ENCODE measurements at places on chromosomes 4 and X.
A peak's percentile ranks its signal among the peaks of the same experiment; 100 is the strongest.

GRCh38 chr4:10983268-10983667 lies 298.7 kb upstream of the CLNK start:
- peak; percentile 52 for DNase-seq

DNA sequence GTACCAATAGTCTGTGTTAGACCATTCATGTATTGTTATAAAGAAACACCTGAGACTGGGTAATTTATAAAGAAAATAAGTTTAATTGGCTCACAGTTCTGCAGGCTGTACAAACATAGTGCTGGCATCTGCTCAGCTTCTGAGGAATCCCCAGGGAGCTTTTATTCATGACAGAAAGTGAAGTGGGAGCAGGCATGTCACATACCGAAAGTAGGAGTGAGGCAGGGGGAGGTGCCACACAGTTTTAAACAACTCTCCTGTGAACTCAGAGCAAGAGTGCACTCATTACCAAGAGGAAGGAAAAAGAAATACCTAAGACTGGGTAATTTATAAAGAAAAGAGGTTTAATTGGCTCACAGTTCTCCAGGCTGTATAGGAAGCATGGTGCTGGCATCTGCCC lies 591.2 kb downstream of the PPP4R3C start:
- DNase-seq = no peak

DNA sequence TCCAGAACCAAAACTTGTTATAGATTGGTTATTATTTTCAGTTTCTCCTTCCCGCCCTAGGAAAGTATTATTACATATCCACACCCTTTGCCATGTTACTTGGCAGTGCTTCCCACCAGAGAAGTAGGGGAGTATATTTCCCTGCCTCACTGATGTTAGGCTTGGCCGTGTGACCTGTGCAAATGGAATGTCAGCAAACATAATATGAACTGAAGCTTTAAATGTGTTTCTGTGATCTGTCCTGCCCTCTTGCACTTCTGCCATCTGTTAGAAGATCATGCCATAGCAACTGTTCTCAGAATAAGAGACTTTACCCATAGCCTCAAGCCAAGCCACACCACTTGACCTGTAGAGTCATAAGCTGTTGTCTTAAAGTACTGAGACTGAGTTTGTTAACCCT lies 36.7 kb upstream of the NEUROG2 start:
- DNase-seq = no peak

- DNase-seq = peak; percentile 67
Observed at GRCh38 chrX:78327370-78328086, at the start of gene CYSLTR1. TSS of gene CYSLTR1 (minus strand) at chrX:78327611. CDS start at chrX:78273746, 53,865 bp downstream.

DNA sequence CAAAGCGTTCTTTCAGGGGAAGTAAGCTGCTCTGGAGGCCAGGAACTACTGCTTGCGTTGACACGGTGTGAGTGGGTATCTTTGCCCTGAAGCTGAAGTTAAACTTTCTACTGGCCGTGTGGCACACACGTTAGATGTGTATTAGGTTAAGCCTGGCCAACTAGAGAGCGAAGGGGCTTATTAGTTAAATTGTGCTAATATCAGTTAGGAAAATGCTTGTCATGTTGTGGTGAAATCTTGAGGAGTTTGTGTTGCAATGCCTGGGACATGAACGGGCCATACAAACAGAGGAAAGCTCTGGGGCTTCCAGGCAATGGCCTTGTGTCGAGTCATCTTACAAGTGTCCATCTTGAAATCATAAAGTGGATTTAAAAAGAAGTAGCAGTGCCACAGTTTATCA lies 62.6 kb downstream of the NSUN7 start:
- no peak for DNase-seq

GRCh38 chrX:136209016-136209738 lies 42.0 kb downstream of the MAP7D3 start:
- DNase-seq = peak; percentile 40

- no peak for DNase-seq
Observed at GRCh38 chr4:8695237-8696219, 103.0 kb downstream of the CPZ start.

DNA sequence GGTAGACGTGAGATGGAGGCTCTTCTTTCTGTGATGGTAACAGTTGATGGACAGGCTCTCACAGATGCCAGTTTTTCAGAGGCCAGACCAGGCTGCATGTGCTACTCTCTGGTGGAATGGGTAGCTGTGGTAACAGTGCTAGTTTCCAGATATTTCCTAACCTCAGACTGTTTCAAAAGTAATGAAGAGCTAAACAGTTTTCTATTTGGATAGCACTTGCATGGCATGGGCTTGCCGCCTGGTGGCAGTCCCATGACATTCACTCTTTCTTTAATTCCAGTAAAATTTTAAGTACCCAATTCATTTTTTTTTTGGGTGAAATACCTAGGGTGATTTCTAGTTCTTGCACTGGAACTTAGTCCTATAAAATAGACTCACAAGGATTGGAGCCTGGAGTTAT lies 220.2 kb upstream of the MAD2L1 start:
- DNase-seq = no peak

GRCh38 chr4:63211776-63212479 lies 1197.3 kb downstream of the TECRL start:
- no peak for DNase-seq

GRCh38 chr4:10569491-10569890 lies 112.3 kb upstream of the ZNF518B start:
- no peak for DNase-seq

- no peak for DNase-seq
Observed at GRCh38 chr4:112895811-112896608, 153.4 kb upstream of the ANK2 start.

- DNase-seq = no peak
Observed at GRCh38 chr4:120855307-120856001, 67.1 kb downstream of the PRDM5 start.

- DNase-seq = no peak
Observed at GRCh38 chr4:23741681-23742191, 148.1 kb downstream of the PPARGC1A start.

- no peak for DNase-seq
Observed at GRCh38 chrX:38170556-38170955, 50.1 kb downstream of the SRPX start.

DNA sequence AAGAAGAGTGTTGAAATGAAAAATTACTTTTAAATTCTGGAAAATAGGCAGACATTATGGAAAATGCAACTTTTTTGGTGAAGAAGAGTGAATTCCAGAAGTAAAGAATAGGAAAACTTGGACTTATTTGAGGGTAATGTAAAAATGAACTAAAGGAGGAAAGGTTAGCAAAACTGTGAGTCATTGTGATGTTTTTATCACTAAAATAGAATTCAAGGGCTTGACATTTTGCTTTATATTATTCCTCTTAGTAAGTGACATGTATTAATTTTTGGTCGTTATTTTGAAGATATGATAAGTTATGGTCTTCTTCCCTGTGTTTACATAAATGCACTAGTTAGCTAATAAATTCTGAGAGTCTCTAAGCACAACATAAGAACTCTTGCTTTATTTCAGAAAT lies 390.9 kb downstream of the FAT4 start:
- no peak for DNase-seq
